AML-193 (cell line): ENCODE measurements at places on chromosomes 6 and 20.

DNA sequence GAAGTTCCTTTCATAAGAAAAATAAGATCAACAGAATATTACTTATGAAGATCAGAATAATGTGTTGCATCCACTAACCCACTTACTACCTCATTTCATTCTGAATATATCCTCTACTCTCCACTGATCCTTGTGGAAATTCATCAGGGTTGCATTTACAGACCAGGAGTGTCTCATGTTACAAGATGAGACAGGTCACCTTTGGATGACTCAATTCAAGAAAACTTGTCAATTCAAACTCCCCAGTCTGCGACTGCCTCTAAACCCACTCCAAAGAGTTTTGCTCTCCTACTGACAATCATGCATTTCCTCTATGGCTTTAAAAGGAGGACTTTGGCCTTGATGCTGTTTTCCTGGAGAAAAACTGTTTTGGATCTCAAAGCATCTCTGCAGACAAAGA is 68.4 kb downstream of the ID4 start:
- DNase-seq: no peak

- DNase-seq: no peak
Observed at GRCh38 chr6:135033238-135033637, 21.4 kb downstream of the HBS1L start.

DNA sequence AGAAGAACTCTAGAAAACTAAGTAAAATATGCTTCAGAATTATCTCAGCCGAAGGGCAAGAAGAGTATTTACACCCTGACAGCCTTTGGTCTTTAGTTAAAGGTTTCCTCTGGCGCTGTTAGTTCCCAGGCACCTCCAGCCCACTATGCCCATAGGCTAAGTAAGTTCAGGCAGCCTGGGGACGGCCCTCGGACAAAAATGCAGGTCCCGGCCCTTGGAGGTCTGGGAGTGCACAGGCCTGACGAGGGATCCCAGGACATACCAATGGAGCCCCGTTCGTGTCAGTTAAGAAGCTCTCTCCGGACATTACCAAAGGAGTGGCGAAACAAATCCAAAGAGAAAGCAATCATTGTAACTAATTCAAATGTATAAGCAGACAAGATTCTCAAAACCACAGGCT is 311.8 kb downstream of the CD83 start:
- DNase-seq: no peak

- DNase-seq: no peak
Observed at GRCh38 chr20:25301357-25301920, 53.6 kb downstream of the PYGB start.

GRCh38 chr6:111871725-111872400 is 1.4 kb downstream of the FYN start:
- peak; percentile 59 for DNase-seq

DNA sequence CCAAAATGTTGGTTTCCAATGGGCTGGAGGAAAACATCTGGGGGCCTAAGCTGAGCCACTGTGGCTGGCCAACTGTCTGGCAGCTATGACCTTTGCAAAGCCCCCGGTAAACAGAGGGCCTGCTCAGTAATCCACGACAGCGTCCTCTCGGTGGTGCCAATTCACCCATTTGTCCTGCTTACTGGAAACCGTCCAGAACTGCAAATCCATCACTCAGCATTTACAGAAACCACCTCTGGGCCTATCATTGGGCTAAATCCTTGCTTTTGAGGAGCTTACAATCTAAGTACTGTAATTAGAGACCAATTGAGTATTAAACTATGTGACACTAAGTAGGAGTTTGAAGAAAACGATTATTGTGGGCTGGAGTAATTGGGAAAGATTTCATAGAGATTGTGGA is 31.0 kb downstream of the ADAT2 start:
- DNase-seq: no peak

GRCh38 chr6:41638935-41639808 is 904 bp downstream of the MDFI start:
- no peak for DNase-seq

GRCh38 chr6:134394905-134395304 is 77.0 kb upstream of the SGK1 start:
- DNase-seq: no peak

- no peak for DNase-seq
Observed at GRCh38 chr6:16993396-16993795, 108.5 kb upstream of the STMND1 start.

GRCh38 chr20:1304710-1305515 is 24.0 kb downstream of the SDCBP2 start:
- DNase-seq: no peak

- DNase-seq: no peak
Observed at GRCh38 chr20:20614391-20614790, 98.1 kb downstream of the RALGAPA2 start.

- DNase-seq: no peak
Observed at GRCh38 chr6:169243186-169243585, 10.5 kb downstream of the THBS2 start.

- no peak for DNase-seq
Observed at GRCh38 chr20:1939270-1939595, 44.0 kb downstream of the SIRPA start.

- DNase-seq: no peak
Observed at GRCh38 chr6:39909701-39910100, 24.6 kb downstream of the MOCS1 start.

- no peak for DNase-seq
Observed at GRCh38 chr20:36281785-36282380, 24.3 kb upstream of the DLGAP4 start.

- no peak for DNase-seq
Observed at GRCh38 chr6:131469130-131469529, 103.9 kb upstream of the ARG1 start.

- no peak for DNase-seq
Observed at GRCh38 chr6:103140308-103141027, 1719.3 kb downstream of the HACE1 start.

- no peak for DNase-seq
Observed at GRCh38 chr6:16372029-16372776, 133.8 kb downstream of the GMPR start.

- DNase-seq: peak; percentile 55
Observed at GRCh38 chr20:45792317-45793118, 764 bp downstream of the DNTTIP1 start.

- DNase-seq: no peak
Observed at GRCh38 chr20:43220612-43221011, 30.9 kb upstream of the PTPRT start.

- no peak for DNase-seq
Observed at GRCh38 chr6:93295631-93296030, 123.7 kb downstream of the EPHA7 start.

DNA sequence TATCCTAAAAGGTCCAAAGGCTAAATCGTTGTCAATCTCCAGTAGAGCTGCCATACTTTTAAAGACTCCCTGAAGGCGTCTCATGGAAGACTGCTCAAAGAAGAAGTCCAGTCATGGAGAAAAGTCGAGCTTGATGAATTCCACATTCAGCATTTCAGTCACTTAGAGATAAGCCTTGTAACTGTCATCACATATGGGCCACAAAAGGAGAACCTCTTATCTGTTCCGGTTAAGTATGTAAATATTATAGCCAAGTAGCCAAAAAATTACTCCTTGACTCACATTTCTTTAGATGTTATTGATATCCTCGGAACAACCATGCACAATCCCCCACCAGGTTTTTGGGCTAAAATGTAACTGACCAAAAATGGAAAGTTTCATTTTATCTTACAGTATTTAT is 9.8 kb upstream of the CNKSR3 start:
- no peak for DNase-seq

DNA sequence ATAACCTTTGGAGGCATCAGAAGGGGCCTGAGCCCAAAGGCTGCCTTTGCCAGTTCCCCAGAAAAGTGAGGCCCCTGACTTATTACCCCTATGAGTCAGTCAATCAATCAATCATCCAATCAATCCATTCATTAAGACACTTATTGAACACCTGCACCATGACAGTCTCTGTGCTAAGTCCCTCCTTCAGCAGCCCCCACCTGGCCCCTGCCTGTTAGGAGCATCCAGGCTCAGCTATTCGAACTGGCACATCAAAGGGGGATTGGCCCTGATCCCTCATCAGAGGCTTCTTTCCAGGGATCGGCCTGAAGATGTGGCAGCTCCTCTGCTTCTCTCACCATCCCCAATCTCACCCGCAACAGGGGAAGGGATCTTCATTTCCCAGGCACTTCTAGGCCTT is 27.7 kb upstream of the VEGFA start:
- no peak for DNase-seq

GRCh38 chr6:63573899-63574553 is 1.7 kb downstream of the LOC128125822 start:
- peak; percentile 90 for DNase-seq

DNA sequence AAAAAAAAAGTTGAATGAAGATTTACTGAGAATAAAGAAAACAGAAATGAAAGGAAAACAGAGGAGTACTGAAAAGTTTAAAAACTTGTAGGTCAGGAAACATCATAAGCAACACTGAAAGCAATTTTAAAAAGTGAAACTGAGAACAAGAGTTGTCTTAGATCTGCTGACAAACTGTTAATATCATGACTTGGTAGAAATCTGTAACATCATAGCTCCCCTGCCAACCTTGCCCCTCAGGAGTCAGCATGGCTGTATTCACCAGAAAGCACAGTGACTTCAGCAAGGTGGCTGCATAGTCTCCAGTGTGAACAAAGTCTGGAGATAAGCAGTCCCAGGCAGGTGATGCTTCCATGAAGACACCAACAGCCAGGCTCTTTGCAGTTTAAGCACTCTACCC is 5.3 kb downstream of the NAA20 start:
- no peak for DNase-seq

DNA sequence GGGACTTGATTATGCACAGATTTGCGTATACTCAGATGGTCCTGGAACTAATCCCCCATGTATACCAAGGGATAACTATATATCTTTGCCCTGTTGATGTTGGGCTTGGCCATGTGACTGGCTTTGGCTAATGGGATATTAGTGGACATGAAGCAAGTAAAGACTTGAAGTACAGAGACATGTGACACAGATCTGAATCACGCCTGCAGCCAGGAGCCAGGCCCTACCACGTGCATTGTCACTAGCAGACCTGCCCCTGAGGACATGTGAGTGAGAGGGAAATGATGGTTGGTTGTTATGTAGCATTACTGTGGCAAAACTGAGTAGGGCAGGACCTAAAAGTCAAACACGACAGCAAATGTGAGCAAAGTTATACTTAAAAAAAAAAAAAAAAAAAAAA is 155.7 kb downstream of the AKAP7 start:
- no peak for DNase-seq

DNA sequence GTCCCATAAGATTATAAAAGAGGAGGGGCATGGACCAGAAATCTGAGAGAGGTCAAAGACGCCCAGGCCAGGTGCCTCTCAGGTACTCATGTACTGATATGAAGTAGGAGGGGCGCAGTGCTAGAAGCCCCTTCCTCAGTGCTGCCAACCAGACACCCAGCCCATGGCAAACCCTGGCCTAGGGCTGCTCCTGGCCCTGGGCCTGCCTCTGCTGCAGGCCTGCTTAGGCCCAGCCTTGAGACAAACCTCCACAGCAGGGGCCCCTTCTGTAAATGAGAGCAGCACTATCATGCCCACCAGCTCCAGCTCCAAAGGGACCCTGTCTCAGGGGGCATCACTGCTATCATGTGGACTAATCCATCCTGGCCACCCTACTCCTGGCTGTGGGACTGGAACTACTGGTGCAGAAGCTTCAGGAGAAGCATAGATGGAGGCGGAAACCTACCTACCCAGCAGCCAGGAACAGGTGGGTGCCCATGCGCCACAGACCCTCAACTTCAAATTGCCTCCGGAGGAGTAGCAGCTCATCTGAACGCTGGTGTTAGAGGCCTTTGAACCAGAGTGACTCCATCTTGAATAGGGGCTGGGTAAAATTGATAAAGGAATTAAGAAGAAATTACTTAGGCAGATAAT is 72.4 kb upstream of the LGSN start:
- DNase-seq: no peak

DNA sequence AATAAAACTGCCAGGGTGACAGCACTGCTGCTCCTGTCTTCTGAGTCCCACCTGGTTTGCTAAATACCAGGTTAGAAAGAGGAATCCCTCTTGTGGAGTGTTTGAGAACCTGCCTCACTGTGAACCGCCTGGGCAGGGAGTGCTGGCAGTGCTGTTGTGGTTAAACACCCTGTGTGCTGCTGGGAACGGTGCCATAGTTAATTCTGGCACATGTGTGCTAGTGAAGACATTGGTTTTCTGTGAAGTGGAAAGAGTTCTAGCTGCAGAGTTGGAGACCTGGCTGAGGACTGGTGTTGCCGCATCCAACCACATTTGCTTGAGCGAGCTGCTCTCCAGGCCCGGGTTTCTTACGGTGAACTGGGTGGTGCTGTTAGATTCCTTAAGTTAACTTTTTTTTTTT is 72.7 kb downstream of the IGF2R start:
- DNase-seq: no peak

DNA sequence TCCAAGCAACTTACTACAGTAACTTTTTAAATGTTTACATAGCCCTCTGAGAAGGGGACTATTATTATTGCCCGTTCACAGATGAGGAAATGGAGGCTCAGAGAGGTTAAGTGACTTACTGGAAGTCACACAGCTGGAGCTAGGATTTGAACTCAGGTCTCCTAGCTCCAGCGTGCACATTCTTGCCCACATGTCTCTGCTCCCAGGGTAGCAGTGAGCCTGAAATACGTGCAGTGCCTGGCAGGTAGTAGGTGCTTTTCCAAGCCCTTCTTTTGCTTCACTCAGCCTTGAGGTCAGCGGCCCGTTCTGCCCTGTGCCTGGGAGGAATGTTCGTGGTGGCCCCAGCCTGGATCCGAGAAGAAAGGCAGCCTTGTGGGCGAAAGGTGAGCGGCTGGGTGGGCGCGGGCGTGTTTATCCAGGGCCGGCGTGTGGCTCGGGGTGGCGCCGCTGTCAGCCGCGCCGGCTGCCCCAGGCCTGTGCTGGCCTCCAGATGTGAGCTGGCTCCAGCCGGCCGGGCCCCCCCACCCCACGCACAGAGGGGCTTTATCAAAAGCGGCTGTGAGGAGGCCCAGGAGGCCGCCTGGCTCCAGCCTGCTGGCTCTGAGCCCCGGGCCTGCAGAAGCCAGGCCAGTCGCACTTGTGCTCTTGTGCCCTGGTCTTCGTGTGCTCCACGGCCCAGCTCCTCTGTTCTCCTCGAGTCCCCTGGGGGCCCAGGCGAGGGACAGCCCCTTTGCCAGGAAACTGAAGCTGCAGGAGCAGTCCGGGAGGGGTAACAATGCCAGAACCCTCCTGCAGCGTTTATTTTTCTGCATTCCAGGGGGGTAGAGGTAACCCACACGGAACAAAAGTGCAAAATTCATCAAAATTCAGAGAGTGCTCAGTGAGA is 58.1 kb downstream of the UBE2V1 start:
- no peak for DNase-seq

GRCh38 chr6:21087188-21087587 is 506.4 kb upstream of the SOX4 start:
- DNase-seq: no peak

DNA sequence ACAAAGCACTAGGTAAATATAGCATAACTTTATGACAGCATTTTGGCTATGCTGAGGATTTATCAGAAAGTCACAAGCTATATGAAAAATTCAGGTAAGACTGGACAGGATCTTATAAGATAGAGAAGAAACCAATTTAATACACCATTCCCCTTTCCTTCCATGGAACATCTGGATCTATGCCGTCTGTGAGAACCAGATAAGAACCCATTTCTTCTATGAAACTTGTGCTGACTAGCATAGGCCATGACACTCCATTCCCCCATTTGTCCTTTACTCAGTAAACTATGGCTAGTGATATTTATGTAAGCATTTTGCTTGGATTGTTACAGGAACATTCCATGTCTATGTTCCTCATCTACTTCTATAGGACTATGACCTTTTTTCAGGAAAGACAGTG is 437.7 kb downstream of the ADGRB3 start:
- DNase-seq: no peak

GRCh38 chr6:133992992-133993680 is 40.1 kb downstream of the TBPL1 start:
- no peak for DNase-seq
